ENCODE measurements at places on chromosomes 7 and 10.

- peak; percentile 79 for DNase-seq
These were observed 385 bp downstream of the SHLD2 start for GRCh38 chr10:87095236-87095945.

- no peak for DNase-seq
These were observed 264.0 kb downstream of the INHBA start for GRCh38 chr7:41438705-41439514.

DNA sequence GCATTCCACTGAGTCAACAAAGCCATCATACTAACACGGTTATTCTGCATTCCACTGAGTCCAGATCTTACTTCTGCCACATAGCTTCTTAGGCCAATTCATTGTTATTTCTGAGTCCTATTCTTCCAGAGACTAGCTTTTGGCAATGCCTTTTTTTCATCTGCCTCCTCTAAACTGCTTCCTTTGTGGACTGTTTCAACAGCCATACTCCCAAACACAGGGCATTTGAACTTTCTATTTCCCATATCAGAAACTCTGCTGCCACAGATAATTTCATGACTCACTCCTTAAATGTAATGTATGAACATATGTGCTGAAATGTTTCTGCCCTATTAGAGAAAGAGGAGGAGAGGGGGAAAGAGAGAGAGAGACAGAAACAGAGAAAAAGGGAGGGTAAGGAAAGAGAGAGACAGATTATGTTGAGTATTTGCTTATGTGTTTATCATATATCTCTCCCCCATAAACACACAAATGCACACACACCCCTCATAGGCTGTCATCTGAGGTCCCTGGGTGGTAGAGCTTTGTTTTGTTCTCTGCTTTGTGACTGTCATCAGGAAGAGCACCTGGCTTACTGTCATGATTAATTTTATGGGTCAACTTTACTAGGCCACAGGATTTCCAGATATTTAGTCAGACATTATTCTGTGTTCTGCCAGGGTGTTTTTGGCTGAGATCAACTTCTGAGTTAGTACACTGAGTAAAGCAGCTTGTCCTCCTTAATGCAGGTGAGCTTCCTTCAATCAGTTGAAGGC, 308.0 kb upstream of the KCND2 start:
- no peak for DNase-seq

DNA sequence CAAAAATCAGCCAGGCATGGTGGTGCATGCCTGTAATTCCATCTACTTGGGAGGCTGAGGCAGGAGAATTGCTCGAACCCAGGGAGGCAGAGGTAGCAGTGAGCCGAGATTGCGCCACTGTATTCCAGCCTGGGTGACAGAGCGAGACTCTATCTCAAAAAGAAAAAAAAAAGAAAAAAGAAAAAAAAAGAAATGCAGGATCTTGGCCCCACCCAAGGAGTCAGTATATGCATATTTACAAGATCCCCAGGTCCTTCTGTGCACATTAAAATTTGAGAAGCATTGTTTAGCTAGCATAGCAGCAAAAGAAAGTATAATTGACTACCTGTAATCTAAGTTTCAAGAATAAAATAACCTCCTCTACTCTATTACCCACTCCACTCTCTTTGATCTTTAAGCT, 15.8 kb downstream of the PIK3AP1 start:
- DNase-seq, result no peak

DNA sequence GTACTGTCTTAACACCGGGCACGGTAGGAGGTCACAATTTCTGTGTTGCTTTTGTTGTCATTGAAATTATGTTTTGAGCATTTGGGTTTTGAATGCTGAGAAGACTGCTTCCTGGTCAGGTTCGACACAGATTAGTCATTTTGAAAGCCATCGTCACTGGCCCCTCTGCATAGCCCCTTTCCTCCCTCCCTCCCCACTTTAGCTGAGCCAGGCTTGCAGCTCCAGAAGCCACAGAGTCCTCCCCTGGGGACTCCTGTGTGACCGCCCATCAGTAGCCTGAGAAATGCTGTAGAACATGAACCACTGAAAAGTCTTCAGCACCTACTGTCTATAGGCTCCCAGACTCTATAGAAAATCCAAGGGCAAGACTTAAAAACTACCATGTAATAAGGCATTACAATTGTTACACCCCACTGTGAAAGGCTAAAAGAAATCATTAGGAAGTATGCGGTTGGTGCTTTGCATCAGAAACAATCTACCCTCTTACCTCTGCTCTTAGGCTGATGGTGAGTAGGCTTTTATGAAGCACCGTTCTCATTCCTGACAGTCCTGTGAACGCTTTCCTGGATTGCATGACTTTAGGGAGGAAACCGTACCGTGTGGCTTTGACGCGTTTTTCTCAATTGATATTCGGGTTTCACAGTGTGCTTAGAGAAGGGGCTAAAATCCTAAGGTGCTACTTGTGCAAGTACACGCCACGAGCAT, 24.8 kb downstream of the JCAD start:
- no peak for DNase-seq

DNA sequence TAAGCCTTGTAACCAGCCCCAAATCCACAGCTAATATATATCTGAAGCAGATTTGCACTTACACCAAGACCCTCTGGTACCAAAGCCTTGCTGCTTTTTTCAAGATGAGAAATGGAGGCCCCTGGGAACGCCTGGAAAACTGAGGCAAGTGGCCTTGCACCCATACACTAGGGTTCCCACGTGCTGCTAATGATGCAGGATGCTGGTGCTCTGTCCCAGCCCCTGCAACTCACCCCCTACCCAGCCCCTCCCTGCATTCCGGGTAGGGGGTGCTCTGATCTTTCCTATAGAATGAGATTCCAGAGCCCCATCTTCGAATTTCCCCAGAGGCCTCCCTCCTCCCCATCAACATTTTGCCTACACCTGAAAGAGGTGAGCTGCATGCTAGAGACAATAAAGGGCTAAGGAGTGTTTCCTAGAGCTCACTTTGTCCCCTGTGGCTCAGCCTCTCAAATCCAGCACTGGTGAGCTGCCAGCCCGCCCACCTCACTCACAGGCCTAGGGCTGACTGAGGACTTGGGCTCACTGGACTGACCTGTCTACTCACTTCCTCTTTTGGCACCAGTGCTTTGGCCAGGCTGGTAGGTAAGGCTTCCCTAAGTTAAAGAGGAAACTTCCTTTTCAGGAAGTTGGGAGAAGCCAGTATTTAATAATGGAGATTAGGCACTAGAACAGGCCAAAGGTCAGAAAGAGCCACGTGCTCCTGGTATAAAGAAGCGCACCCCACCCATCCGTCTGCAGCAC, 9.8 kb downstream of the RBP4 start:
- no peak for DNase-seq

- no peak for DNase-seq
These were observed 209.7 kb downstream of the ABCA13 start for GRCh38 chr7:48380921-48381320.

GRCh38 chr7:45443263-45443662, 130.9 kb upstream of the ADCY1 start:
- DNase-seq, result no peak

DNA sequence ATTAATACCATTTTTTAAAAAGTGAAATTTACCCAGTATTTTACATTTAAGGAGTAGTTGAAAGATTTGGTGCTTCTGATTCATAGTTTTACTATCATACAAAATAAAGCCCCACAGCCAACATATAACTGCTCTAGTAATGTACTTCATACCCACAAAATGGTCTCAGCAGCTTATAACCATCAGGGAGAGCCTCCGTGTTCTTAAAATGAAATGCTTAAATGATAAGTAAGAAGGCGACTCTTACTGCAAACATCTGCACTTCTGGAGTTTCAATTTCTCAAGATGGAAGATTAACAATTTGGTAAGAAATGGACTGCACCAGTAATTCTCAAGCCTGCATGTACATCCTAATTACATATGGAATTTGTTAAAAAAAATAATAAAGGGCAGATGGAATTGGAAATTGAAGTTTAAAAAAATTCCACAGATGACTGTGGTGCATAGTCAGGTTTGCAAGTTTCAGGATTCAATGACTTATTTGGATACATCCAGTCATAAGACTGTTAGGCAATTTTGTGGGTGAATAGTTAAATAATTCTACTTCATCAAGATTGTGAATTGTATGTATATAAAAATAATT, 461.0 kb downstream of the KIF20B start:
- DNase-seq, result no peak

DNA sequence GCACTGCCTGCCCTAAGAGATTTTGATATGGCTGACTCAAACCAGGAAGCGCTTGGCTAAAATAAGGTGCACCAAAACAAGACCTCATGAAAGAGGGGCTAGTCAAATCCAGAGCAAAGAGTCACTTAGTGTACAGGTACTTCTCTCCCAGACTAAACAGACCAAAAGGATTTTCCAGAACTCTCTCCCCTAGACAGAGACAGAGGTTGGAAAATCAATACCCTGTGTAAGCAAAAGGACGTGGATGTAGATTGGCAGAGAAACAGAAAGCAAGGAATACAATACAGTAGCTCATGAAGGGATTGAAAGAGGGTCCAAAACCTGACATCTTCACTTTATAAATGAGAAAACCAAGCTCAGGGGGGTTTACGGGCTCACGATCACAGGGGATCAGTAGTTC, 83.0 kb upstream of the LRRTM3 start:
- no peak for DNase-seq

GRCh38 chr7:46663025-46663424, 742.0 kb upstream of the IGFBP3 start:
- no peak for DNase-seq

GRCh38 chr7:95517870-95518269, 32.1 kb downstream of the ASB4 start:
- no peak for DNase-seq

DNA sequence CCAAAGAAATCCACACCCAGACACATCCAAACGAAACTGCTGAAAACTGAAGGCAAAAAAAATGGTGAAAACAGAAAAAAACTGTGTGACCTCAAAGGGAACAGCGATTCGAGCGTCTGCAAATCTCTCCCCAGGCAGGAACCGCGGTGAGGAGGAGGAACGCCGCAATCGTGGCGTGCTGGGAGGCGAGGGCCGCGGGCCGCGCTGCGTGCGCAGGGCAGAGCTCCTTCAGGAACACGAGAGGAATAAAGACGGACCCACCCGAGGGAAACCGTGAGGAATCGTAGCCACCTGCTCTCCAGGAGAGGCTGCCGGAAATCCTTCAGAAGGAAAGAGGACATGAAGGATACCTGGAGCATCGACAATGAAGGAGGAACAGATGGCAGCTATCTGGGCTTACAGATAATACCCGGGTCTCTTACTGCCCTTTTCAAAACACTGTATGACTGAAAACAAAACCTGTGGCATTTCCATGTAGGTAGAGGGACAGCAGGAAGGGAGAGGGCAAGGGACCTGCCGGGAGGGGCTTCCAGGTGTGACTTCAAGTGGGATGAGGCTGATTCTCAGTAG, 266.0 kb downstream of the MAD1L1 start:
- DNase-seq, result no peak

DNA sequence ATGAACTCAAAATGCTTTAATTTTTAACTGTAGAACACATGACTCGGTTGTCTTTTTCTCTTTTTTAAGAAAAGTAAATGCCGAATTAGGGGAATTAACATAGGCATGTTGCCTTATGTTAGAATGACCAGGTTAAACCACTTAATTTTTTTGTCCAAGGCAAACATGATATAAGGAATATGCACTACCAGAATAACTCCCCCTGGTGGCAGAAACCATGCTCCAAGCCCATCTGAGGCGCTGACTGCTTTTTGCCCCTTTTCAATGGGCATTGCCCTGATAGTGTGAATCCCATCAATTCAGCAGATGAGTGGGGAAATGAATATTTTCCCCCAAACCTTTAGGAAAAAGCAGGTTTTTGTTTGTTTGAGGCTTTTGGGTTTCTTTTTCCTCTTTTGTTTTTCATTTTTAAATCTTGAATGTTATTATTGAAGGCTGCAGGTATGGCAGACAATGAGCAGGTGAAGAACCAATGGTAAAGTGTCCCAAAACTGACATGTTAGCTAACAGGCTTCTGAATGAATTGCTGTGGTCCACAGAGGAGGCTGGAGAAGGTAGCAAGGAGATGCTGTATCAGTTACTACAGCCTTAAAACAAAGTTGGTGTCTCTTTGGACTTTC, 284.3 kb downstream of the SORCS3 start:
- DNase-seq, result no peak

- no peak for DNase-seq
These were observed 545 bp downstream of the GIGYF1 start for GRCh38 chr7:100693312-100694097.
